CD4-positive, alpha-beta T cell treated with Interleukin-10 for 1 hour (primary cell): ENCODE measurements at places on chromosomes 4 and X.

DNA sequence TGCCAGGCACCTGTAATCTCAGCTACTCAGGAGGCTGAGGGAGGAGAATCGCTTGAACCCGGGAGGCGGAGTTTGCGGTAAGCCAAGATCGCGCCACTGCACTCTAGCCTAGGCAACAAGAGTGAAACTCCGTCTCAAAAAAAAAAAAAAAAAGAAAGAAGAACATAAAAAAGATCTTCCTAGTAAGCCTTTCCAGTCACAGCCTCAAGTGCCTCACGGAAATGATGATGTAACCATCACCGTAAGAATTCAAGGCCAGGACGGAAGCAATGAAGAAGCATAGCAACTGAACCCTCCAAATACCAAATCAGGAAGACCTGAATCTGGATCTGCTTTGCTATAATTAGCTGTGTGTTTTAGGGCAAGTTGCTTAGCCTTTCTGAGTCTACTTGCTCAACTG lies 28.8 kb downstream of the RBM47 start:
- DNase-seq = no peak

GRCh38 chr4:108901291-108901690 lies 138.4 kb upstream of the ETNPPL start:
- DNase-seq = no peak

GRCh38 chrX:101450961-101451360 lies 34.3 kb upstream of the ARMCX4 start:
- DNase-seq = no peak

DNA sequence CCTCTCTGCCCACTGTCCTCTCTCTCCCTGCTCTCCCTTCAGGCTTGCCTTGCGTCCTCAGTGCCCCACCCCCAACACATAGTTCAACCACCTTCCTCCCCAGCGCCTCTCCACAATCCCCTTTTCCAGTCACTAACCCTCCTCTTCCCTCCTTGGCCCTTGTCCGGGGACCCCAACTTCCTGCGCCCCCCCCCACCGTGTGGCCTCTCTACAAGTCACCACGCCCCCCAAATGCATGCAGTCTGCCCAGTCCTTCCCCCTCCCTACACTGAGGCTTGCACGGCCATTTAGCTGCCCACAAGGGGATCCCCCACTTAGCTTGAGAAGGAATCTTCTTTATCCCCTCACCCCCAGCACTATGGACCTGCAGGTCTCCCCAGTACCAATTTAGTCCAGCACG lies 569 bp downstream of the CXCR3 start:
- no peak for DNase-seq

GRCh38 chr4:12961713-12962112 lies 522.4 kb downstream of the RAB28 start:
- no peak for DNase-seq

DNA sequence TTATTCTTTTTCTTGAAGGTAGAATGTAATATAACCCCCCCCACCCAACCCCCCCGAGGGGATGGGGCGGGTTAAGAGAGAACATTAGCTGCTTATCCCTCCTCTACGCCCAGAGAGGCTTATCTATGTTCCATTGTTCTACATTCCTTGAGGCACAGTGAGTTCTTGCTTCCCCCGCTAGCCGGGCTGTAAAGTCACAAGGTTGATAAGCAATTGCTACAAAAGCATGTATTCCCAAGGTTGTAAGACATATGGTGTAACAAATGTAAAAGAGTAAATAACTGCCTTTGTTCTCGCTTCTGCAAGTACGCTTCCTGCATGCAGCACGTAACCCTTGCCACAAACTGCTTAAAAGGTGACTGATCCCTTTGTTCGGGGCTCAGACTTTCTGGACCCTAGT lies 8.2 kb downstream of the DCAF8L2 start:
- no peak for DNase-seq

DNA sequence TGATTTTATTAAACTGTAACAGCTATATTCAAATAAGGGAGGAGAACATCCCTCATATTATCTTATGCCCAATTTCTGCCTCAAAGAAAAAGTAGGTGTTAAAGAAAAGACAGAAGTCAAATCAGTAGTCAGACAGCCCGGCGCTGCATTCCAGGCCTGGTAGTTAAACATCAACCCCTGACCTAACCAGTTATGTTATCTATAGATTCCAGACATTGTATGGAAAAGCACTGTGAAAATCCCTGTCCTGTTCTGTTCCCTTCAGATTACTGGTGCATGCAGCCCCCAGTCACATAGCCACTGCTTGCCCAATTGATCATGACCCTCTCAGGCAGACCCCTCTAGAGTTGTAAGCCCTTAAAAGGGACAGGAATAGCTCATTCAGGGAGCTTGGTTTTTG lies 269.9 kb upstream of the GALNT7 start:
- DNase-seq = no peak

GRCh38 chr4:48254381-48255071 lies 15.1 kb downstream of the TEC start:
- no peak for DNase-seq

GRCh38 chrX:12570859-12571501 lies 220.2 kb upstream of the PRPS2 start:
- no peak for DNase-seq

DNA sequence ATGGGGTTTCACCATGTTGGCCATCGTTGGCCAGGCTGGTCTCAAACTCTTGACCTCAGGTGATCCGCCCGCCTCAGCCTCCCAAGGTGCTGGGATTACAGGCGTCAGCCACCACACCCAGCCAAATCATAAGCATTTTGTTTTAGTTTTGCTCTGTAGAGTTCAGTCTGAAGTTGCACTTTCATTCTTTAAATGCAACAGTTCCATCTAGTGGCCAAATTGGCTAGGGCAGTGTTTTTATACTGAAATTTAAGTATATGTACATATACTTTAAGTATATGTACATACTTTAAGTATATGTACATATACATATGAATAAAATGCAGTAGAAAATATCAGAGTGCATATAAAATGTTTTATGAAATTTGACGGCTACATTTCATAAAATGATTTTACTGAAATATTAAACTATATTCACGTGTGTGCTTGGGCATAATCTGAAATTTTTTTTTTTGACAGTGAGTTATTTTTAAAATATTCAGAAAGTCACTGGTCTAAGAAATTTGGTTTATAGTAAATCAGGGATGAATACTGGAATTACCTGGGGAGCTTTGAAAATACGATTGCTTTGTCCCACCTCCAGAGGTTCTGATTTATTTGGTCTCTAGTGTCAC lies 145.5 kb downstream of the NWD2 start:
- peak; percentile 46 for DNase-seq

- DNase-seq = no peak
Measured at GRCh38 chr4:110634350-110635162, 11.7 kb upstream of the PITX2 start.

DNA sequence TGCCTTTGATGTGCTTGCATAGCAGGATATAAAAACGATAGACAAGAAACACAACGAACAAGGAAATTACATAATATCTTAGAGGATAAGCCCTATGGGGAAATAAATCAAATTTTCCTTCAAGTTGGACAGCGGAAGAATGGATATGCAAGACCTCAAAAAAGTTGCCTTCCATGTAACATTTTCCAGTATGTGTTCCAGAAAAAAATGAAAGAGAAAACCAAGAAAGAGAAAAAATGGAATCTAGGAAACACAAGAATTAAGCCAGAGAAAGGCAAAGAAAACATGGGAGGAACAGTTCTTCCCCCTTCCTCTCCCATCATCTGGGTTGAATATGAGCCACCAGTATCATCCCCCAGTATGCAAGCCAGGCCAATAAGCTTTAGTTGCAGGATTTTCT lies 34.6 kb upstream of the MID1 start:
- no peak for DNase-seq

DNA sequence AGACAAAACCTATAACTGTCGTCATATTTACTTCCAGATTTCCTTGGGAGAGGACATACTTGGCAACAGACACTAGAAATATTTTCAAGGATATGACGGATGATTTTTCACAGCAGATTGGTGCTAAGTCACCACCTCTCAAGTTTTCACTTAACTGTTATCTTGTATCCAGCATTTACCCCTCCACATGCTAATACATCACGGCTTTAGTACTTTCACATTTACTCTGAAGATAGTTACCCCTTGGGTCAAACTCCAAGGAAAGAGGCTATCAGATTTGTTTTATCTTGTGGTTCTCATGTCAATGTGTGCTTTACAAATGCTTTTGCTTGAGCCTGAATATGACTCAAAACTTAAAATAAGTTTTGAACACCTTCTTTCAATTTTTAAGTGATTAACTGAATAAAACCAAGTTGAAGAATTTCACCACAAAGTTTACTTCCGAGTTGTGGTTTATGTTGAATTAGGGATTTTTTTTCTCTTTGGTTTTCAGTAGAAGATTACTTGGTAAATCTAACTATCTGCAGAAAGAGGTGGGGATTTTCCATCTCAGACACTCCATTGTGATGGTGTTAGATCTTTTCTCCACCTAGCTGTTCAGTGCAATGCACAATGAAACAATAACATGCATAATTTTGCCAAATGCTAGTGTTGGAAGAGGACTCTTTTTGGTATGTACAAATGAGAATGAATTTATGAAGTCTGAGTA lies 75.4 kb upstream of the FAT1 start:
- no peak for DNase-seq
